ENCODE measurements at places on chromosomes 6 and 20. TPM values are rescaled to one million over a fixed set of nuclear protein-coding genes. Genes with fewer than 3 reads are reported as not detected.
A peak's percentile ranks its signal among the peaks of the same experiment; 100 is the strongest.

DNA sequence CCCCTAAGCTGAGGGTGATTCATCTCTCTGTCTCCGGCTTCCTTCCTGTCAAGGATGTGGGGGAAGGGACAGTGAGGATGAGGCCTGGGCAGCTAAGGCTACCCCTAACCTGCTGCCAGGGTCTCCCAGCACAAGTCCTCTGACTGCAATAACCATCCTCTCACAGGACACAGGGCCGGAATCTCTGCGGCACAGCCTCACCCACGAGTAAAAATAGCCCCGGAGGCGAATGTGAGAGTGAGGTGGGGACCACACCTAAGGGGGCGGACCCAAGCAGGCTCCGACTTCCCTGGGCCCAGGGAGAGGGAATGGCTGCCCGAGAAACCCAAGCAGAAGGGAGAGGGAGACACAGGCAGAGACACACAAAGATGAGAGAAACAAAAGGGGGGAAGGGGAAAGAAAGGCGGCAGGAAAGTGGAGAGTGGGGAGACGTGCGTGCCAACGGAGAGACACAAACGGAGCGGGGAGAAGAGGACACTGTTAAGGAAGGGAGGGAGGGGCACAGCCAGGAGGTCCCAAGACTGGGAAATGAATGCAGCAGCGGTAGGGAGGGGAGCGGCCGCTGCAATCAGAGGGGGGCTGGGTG, 1.4 kb downstream of the CLIC1 start:
- H3K27ac ChIP-seq, result peak overlapping the region; percentile 81
- no peaks in the 10 kb centered on the region for H3K27me3 ChIP-seq
- H3K4me3 ChIP-seq, result peak overlapping the region; percentile 88
- H3K4me1 ChIP-seq, result peaks cover 49% of the 10 kb centered on the region
- peaks cover 32% of the 10 kb centered on the region for H3K36me3 ChIP-seq

DNA sequence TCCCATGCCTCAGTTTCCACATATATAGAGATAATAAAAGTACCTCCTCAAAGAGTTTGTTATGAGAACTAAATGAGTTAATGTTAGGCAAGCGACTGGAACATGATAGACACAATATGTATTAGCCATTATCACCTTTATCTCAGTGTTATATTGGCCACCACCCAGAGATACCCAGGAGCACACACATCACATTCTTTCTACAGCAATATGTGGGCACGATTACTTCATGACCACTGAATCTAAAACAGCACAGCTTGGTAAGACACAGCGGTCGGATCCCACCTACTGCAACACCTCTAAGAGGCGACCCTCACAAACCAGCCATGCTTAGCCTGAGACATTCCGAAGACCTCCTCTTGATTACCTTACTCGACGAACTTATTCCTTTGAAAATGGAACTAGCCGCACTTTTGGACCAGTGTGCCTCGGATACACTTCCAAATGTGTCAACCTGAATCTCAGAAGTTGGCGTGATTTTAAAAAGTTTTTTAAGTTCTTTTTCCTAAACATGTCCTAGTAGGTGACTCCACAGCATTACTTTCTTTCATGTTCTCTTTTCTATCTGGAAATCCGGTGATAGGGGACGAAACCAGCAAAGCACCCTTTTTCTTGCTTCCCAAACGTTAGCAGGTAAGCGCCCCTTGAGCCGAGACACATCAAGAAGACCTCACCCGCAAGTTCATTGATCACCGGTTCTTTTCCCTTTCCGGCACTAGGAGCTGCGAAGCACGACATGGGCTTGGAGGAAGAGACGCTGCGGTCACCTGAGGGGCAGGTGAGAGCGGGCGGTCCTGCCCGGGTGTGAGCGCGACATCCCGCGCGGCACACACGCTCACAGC, 923 bp downstream of the GMDS start:
- no peaks in the 10 kb centered on the region for H3K36me3 ChIP-seq
- peaks cover 12% of the 10 kb centered on the region for H3K4me1 ChIP-seq
- H3K27ac ChIP-seq, result no peak overlapping the region
- H3K4me3 ChIP-seq, result peak overlapping the region; percentile 85

DNA sequence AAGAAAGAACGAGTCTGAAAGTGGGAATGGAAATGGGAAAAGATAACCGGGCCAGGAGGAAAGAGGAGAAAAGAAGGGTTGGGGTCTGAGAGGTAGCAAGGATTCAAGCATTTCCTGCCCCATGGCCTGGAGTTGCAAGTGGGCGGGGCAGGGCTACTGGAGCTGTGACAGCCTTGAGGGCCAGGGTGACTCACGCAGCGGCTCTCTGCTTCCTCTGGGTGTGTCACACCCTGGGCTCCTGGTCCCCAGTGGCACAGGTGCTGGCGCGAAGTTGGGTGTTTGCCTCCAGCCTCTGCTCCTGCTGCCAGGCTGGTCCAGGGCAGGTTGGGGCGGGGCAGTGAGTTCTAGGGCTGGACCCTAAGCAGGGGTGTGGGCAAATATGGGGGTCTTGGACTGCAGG, 3.3 kb upstream of the ULBP3 start:
- DNase-seq, result peak; percentile 32
- H3K4me1 ChIP-seq, result peaks cover 12% of the 10 kb centered on the region
- H3K27me3 ChIP-seq, result no peaks in the 10 kb centered on the region
- H3K36me3 ChIP-seq, result no peaks in the 10 kb centered on the region
- no peak overlapping the region for H3K27ac ChIP-seq

DNA sequence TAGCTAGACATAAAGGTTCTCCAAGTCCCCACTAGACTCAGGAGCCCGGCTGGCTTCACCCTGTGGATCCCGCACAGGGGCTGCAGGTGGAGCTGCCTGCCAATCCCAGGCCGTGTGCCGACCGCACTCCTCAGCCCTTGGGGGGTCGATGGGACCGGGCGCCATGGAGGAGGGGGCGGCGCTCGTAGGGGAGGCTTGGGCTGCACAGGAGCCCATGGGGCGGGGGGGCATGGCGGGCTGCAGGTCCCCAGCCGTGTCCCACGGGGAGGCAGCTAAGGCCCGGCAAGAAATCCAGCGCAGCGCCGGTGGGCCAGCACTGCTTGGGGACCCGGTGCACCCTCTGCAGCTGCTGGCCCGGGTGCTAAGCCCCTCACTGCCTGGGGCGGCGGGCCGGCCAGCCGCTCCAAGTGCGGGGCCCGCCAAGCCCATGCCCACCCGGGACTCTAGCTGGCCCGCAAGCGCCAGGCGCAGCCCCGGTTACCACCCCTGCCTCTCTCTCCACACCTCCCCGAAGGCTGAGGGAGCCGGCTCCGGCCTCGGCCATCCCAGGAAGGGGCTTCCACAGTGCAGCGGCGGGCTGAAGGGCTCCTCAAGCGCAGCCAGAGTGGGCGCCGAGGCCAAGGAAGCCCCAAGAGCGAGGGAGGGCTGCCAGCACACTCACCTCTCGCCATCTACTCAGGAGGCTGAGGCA, 26.5 kb upstream of the ID1 start:
- no peaks in the 10 kb centered on the region for H3K27me3 ChIP-seq
- DNase-seq, result no peak
- no peaks in the 10 kb centered on the region for H3K36me3 ChIP-seq
- H3K27ac ChIP-seq, result no peak overlapping the region
- H3K4me3 ChIP-seq, result no peak overlapping the region

DNA sequence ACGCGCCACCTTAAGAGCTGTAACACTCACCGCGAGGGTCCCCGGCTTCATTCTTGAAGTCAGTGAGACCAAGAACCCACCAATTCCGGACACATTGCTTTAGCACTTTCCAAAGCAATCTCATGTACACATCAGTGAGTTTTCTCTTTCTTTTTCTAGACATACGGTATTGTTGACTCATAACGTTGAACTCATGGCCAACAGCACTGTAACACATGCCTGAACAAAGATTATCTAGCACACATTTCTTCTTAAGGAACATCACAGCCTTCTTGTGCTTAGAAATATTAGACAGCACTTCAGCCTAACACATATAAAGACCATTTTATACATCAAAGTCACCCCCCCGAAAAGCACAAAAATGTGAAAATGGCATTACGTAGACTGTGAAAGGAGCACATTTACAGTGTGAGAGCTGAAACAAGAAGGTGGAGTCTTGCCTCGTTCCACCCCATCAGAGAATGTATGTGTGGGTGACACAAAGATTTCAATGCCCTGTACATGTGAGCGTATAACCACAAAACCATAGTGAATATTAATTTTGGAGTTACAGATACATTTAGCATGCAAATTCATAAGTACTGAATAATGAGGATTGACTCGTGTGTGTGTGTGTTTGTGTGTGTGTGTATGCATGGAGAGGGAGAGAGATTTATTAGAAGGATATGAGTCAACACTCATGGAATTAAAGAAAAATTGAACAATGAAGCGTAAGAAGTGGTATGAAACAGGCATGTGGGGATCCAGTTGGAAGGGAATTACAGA, 134.1 kb downstream of the FAM83B start:
- H3K27me3 ChIP-seq, result no peaks in the 10 kb centered on the region
- H3K4me3 ChIP-seq, result no peak overlapping the region
- no peaks in the 10 kb centered on the region for H3K4me1 ChIP-seq
- H3K27ac ChIP-seq, result no peak overlapping the region
- no peaks in the 10 kb centered on the region for H3K36me3 ChIP-seq
- DNase-seq, result peak; percentile 85

- DNase-seq, result no peak
- H3K27me3 ChIP-seq, result no peaks in the 10 kb centered on the region
- H3K36me3 ChIP-seq, result peaks cover 7% of the 10 kb centered on the region
- no peak overlapping the region for H3K4me3 ChIP-seq
Measured at GRCh38 chr20:3560578-3560977, 89.8 kb downstream of the ATRN start.

GRCh38 chr20:37364013-37364926, 18.3 kb downstream of the SRC start:
- H3K4me1 ChIP-seq, result no peaks in the 10 kb centered on the region
- no peak overlapping the region for H3K27ac ChIP-seq
- H3K36me3 ChIP-seq, result peaks cover 7% of the 10 kb centered on the region
- no peaks in the 10 kb centered on the region for H3K27me3 ChIP-seq
- no peak for DNase-seq
- no peak overlapping the region for H3K4me3 ChIP-seq

DNA sequence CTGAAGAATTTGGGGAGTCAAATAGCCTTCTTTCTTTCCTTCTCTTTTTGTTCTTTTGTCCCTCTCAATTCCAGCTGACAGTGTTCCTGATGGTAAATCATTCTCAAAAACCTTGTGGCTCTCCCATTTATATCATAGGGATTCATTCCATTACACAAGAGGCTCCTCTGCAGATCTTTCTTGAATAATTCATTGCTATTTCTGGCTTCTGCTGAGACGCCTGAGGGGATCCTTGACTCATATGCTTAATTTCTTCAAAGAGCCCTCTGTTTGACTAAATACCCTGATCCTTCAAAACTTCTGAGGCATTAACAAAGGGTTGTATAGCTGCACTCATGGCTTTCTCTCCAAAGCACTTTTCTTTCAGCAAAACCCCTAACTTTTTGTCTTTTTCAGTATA, 289.3 kb downstream of the FARS2 start:
- H3K4me1 ChIP-seq, result no peaks in the 10 kb centered on the region
- H3K27me3 ChIP-seq, result no peaks in the 10 kb centered on the region
- H3K27ac ChIP-seq, result no peak overlapping the region
- peaks cover 3% of the 10 kb centered on the region for H3K36me3 ChIP-seq
- no peak overlapping the region for H3K4me3 ChIP-seq
- no peak for DNase-seq

GRCh38 chr6:75334266-75335040, 49.9 kb upstream of the TMEM30A start:
- no peaks in the 10 kb centered on the region for H3K27me3 ChIP-seq
- no peaks in the 10 kb centered on the region for H3K36me3 ChIP-seq
- H3K4me3 ChIP-seq, result no peak overlapping the region
- peaks cover 11% of the 10 kb centered on the region for H3K4me1 ChIP-seq
- no peak overlapping the region for H3K27ac ChIP-seq

The ZNF311 gene
- 1.7 TPM for total RNA-seq

DNA sequence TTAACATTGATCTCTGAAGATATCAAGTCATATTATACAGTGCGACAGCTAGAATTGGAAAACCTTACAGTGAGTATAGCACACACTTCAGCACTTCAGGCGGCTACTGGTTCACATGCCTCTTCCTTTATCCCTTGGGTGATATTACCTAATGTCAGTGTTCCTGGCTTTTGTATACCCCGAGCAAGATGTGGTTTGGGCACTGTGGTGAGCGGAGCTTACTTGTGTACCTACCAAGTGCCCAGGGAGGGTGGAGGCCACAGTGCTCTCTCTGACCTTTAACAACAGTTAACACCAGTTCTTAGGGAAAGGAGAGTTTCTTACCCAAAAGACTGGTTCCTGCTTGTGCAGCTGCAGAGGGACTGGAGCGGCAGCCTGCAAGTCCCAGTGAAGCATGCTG, 64.4 kb downstream of the PTPN1 start:
- no peak overlapping the region for H3K27ac ChIP-seq
- H3K36me3 ChIP-seq, result peaks cover 40% of the 10 kb centered on the region
- DNase-seq, result no peak
- no peaks in the 10 kb centered on the region for H3K27me3 ChIP-seq

The KIAA1755 gene
- 1.1 TPM for total RNA-seq

- H3K36me3 ChIP-seq, result no peaks in the 10 kb centered on the region
- peaks cover 16% of the 10 kb centered on the region for H3K4me1 ChIP-seq
Measured at GRCh38 chr6:10692965-10693538, 1.4 kb downstream of the C6orf52 start.

- H3K27me3 ChIP-seq, result no peaks in the 10 kb centered on the region
- H3K27ac ChIP-seq, result peak overlapping the region; percentile 43
- H3K4me1 ChIP-seq, result peaks cover 19% of the 10 kb centered on the region
- H3K4me3 ChIP-seq, result no peak overlapping the region
- peak; percentile 70 for DNase-seq
Measured at GRCh38 chr6:98648211-98648914, 186.0 kb upstream of the POU3F2 start.

The POU5F1 gene
- total RNA-seq, result 6.3 TPM

The FIG4 gene
- total RNA-seq, result 8.4 TPM

- peaks cover 13% of the 10 kb centered on the region for H3K4me1 ChIP-seq
- H3K27ac ChIP-seq, result no peak overlapping the region
- DNase-seq, result peak; percentile 65
- peaks cover 4% of the 10 kb centered on the region for H3K27me3 ChIP-seq
- H3K36me3 ChIP-seq, result no peaks in the 10 kb centered on the region
Measured at GRCh38 chr6:14066782-14067406, 50.7 kb upstream of the CD83 start.

DNA sequence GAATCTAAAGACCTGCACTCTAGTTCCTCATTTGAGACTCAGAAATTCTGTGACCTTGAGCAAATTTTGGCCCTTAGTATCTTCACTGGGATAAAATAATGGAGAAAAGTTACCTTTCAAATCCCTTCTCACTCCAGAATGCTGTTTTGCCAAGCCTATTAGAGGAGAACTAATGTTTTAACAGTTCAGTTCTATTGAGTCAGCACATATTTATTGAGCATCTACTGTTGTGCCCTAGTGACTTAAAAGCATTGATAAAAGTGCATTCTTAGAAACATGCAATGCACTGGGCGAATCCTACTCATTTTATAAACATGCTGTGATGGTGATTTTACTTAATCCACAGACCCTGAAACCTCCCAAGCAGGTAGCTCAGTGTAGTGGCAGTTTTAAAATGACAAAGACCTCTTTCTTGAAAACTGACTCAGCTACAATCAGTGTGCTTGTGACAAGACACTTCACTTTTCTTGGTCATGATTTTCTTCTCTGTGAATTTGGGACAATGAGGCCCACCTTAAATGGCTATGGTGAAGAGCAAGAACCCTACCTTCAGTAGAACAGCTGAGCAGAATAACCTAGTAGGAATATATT, 312.0 kb downstream of the ALDH8A1 start:
- H3K36me3 ChIP-seq, result no peaks in the 10 kb centered on the region
- H3K4me3 ChIP-seq, result no peak overlapping the region
- H3K27me3 ChIP-seq, result no peaks in the 10 kb centered on the region
- DNase-seq, result no peak
- no peaks in the 10 kb centered on the region for H3K4me1 ChIP-seq

- no peaks in the 10 kb centered on the region for H3K27me3 ChIP-seq
- peaks cover 5% of the 10 kb centered on the region for H3K4me1 ChIP-seq
- peak overlapping the region; percentile 40 for H3K4me3 ChIP-seq
- peak; percentile 30 for DNase-seq
- H3K27ac ChIP-seq, result no peak overlapping the region
Measured at GRCh38 chr6:26342106-26343004, 22.6 kb upstream of the BTN3A2 start.

The BTN3A1 gene
- total RNA-seq, result 22.2 TPM

The EBF4 gene
- total RNA-seq, result 4.1 TPM

The ADGRF4 gene
- 1.4 TPM for total RNA-seq

All from astrocyte (in vitro differentiated cells and primary cell).